ENCODE measurements at places on chromosomes 1 and 21.

- no peak for DNase-seq
Observed at GRCh38 chr21:46459356-46460112, 843 bp downstream of the DIP2A start.

DNA sequence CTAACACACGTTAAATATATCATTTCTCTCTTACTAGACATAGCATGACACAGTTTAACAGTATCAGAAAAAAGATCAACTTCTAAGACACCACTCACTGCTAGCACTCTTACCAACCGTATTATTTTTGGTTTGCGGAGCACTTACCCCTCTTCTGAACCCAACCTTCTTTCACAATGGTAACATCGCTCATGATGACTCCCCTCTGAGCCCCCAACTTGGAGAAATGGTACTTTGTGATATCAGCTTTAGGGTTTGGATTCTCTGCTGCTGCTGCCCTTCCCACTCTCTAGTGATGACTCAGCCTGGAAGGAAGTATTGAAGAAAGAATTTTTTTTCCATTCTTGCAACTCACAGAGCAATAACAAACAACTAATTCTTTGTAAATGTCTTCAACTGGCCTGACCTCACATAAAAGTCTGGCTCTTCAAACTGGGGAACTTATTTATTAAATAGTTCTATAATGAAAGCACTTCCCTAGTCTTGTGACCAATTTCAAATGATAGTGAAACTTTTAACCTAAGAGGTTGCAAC is 7.0 kb downstream of the AKT3 start:
- peak; percentile 6 for DNase-seq

DNA sequence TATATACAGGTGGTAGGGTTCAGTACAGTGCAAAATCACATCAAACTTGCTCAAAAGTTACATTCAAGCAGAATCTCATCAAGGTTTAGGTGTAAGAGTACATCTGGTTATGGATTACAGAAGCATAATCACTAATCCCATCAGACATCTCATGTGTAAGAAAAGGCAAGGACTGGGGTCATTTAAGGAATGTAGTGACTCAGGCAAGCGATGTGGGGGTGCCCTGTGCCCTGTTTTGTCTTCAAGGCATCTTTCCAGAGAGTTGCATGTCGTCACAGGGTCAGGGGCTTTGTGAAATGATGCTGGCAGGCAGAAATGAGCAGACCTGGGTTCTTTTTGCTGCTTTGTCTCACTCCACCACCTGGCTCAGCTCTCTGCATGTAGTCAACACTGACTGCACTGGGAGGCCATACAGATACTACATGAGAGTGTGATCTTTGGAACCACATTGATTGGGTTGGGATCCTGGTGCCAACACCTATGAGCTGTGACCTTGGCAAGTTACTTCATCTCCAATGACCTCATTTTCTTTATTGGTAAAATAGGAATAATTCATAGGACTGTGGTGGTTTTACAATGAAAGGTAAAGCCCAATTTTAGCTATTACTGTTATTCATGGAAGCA is 8.2 kb upstream of the HHIPL2 start:
- DNase-seq, result no peak

DNA sequence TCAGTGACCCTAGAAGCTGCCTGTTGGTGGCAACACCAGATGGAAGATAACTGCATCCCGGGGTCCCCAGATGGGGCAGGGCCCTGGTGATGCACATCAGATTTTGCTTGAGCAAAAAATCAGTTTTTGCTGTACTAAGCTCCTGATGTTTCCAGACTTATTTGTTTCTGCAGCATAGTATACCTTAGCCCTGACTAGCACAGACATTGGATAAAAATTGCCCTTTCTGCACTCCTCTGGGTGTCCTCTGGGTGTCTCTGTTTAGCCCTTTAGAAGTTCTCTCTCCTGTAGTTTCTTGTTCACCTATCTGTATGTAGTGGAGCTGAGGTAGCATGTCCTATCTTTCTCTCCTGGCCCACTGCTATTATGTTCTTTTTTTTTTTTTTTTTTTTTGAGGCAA is 30.3 kb upstream of the PLA2G2C start:
- DNase-seq, result no peak

DNA sequence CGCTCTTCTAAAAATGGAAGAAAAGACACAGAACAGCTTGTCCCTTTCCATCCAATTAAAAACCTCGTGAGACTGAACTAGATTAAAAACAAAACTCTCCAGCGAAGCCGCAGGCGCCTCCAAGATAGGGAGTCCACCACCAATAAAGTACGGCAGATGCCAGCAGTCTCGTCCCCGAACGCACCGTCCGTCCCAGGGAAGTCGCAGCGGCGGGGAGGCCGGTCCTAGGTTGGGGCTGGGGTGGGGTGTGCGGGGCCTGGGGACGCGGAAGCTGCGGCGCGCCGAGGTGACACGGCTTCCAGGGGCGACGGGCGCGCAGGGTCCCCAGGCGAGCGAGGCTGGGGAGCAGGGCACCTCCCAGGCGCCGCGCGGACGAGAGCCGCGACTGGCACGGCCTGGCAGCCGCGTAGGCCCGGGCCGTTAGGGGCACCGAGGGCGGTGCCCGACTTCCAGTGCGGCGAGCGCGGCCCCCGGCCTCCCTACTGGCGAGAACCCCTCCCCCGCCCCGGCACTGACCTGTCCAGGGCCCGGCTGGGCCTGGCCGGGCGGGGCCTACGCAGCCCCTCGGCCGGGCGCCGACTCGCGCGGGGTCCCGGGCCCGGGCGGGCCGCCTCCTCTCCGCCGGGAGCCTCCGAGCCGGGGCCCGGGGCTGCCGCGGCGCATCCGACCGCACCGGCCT is 28.3 kb upstream of the A3GALT2 start:
- DNase-seq, result peak; percentile 15

GRCh38 chr1:66368261-66368660 is 165.7 kb upstream of the SGIP1 start:
- no peak for DNase-seq

All from stimulated activated CD8-positive, alpha-beta memory T cell treated with anti-CD3 and anti-CD28 coated beads, Interleukin-2, amount 100 ng/mL, for 1 hour (primary cell).